Stimulated activated CD8-positive, alpha-beta memory T cell treated with anti-CD3 and anti-CD28 coated beads, Interleukin-4, amount 100 ng/mL, for 1 hour (primary cell): ENCODE measurements at places on chromosomes 4 and X.
A peak's percentile ranks its signal among the peaks of the same experiment; 100 is the strongest.

GRCh38 chr4:66571145-66571695, 900.9 kb upstream of the EPHA5 start:
- no peak for DNase-seq

- no peak for DNase-seq
These were observed 13.6 kb downstream of the OTC start for GRCh38 chrX:38365954-38366353.

DNA sequence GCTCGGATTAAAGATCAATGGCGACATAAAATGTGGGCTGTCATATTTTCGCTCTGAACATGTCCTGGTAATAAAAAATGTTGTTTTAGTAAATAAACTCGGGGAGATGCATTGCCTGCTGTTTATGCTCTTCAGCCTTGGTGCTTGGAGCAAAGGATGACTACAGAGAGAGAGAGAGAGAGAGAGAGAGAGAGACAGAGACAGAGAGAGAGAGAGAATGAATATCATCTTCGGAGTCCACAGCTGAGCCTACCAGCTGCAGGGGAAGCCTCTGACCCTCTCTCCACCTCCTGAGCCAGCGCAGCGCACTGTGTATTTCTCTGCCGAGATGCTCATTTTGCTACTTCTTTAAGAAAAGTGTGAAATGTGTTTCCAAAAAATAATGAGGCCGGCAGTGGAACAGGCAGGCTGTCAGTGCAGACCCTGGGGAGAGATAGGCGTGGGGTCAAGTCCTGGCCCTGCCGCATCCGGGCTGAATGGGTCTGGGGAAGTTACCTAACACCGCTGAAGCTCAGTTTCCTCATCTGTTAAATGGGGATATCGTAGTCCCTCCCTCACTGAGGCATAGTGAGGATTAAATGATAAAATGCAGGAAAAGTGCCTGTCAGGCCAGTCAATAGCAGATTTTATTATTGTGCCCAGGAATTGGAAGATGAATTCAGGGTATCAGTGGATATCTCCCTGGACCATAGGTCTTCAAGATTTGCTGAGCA, 58.5 kb upstream of the LGI2 start:
- no peak for DNase-seq

DNA sequence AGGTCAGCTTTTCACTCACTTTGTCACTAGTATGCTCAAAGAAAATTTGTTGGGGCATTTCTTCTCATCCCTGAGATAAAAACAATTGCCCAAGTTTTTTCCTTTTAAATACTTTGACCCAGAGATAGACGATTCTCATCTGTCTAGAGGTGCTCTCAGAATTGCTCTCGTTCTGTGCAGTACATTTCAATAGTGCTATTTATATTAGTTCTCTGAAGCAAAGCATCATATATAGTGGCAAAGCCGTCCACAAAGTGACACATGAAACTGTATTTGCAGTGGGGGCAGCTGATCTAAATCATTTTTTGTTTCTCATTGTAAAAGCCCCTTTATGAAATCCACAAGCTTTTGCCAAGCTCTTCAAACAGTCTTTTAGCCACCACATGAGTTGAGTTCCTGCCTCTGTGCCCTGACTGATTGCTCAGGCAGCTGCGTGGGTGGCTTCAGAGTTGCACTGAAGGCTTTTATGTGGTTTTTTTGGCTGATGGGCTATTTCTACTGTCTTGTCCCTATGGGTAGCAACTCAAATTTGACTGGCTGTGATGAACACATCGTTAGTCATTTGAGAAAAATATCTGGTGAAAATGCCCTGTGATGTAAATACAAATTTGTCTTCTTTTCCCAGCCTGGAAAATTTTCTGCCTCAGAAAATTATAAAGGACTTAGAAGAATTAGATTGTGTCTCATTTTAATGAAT, 119.1 kb upstream of the OTUD4 start:
- DNase-seq, result no peak

GRCh38 chr4:37490391-37491347, 195.5 kb downstream of the RELL1 start:
- DNase-seq, result no peak

DNA sequence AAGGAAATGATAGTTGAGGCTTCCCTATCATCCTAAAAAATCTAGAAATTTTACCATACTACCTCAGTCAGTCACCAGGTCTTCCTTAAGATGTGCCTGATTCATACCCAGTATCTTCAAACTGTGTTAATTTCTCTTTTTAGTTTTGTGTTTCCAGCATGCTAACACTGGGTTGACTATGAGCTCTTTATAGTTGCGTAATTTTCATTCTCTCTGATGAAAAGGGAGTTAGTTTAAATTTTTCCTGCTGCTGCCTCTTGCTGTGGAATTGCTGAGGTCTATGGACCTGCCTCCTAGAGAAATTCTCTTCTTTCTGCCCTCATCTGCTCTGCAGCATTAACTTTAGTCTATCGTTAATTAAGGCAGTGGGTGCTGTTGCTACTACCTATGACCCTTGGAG, 66.6 kb downstream of the BANK1 start:
- no peak for DNase-seq

GRCh38 chr4:115119804-115120352, 6.5 kb upstream of the NDST4 start:
- DNase-seq, result no peak

GRCh38 chr4:143411527-143412419, 75.1 kb downstream of the GAB1 start:
- no peak for DNase-seq

GRCh38 chr4:48270951-48271473, 1.4 kb upstream of the TEC start:
- no peak for DNase-seq

GRCh38 chr4:2767046-2767704, 11.0 kb upstream of the TNIP2 start:
- no peak for DNase-seq

GRCh38 chrX:17654116-17654515, 83.2 kb upstream of the SCML1 start:
- DNase-seq, result peak; percentile 0

DNA sequence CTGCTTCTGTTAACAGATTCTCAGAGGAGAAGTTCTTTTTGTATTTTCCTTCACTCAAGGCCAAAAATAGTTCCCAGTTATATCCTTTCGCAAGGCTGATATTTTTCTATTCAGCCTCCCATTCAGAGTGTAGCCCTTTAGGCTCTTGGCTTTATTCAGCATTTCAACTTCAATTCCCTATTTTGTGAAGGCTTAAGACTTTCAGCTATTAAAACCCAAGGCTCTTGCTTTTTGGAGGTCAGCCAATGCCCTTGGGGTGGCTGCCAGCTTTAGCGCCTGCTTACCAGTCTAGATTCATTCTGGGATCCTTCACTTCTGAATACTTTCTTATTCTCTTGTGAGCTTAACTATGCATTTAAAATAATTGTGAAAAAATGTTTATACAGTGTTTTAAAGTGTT, 57.3 kb upstream of the ADGRA3 start:
- DNase-seq, result no peak

DNA sequence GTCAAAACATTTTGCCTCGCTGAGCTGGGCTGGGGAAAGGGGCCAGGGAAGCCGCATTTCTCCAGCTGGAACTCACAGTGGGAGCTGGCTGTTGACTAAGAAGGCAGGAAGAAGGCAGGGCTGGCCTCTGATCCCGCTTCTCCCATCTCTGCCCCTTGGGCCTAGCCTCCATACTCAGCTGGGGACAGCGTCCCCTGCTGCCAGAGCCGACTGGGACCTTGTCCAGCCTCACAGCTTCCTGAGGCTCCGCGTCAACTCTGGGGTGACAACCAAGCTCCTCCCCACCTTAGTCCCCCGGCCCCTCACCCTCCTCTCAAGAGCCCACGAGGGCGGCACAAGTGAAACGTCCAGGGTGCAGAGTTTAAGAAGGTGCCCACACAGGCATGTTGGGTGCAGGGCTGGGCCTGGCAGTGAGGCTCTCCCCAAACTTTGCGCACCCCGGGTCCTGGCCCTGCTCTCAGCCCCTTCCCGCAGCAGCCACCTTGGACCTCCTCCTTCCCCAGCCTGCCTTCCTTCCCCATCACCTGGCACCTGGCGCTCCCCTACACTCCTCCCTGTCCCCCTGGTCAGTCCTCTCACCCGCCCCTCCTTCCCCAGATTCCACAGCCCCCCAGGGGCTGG, 100.8 kb downstream of the PSAPL1 start:
- DNase-seq, result no peak

DNA sequence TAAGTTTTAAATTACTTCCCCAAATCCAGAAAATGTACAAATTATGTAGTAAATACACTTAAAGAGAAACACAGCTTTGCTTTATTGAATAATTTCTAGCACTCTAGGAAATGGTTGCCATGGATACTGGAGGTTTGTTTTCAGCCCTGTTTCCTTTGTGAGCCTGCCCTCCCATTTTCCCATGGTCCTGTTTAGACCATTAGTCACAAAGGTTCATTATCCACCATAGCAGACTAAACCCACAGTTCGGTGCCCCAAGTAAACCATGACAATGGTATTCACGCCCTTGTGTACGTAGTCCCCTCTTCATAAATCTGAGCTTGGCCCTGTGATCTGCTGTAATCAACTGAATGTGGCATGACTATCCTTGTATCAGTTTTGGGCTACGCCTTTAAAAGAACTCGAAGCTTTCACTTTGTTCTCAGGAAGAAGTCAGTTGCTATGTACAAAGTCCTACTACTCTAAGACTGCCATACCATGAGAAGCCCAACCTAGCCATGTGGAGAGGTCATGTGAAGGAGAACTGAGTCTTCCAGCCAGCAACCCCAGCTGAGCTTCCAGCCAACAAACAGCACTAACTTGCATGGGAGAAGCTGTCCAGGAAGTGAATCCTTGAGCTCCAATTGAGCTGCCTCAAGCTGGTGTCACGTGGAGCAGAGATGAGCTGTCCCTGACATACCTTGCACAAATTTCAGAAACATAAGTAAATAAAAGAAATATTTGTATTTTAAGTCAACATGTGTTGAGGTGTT, 300.4 kb downstream of the LDB2 start:
- no peak for DNase-seq

DNA sequence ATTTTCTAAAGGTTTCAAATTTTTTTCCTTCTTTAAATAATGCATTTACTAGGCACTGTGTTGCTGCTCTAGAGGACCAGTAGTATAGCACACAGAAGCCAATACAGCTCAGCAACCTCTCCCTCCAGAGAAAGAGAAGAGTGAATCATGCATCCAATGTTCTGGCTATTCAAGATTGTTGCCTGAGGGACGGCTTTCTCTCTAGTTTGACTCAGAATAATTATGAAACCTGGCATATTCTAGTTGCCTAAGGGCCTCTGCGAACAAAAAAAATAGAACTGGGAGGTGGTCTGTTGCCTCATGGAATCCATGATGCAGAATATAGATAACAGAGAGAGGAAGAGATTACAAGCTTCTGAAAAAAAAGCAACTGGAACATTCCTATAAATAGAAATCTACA, 1233.3 kb upstream of the PABPC4L start:
- no peak for DNase-seq

- no peak for DNase-seq
These were observed 202.3 kb downstream of the BCOR start for GRCh38 chrX:39895218-39896110.

- no peak for DNase-seq
These were observed 681 bp downstream of the EXOC1 start for GRCh38 chr4:55854129-55854528.

- no peak for DNase-seq
These were observed 20.1 kb upstream of the CORIN start for GRCh38 chr4:47858006-47858405.

GRCh38 chrX:88202149-88202548, 544.9 kb upstream of the CPXCR1 start:
- no peak for DNase-seq

GRCh38 chr4:177937041-177937440, 494.8 kb upstream of the AGA start:
- DNase-seq, result no peak

DNA sequence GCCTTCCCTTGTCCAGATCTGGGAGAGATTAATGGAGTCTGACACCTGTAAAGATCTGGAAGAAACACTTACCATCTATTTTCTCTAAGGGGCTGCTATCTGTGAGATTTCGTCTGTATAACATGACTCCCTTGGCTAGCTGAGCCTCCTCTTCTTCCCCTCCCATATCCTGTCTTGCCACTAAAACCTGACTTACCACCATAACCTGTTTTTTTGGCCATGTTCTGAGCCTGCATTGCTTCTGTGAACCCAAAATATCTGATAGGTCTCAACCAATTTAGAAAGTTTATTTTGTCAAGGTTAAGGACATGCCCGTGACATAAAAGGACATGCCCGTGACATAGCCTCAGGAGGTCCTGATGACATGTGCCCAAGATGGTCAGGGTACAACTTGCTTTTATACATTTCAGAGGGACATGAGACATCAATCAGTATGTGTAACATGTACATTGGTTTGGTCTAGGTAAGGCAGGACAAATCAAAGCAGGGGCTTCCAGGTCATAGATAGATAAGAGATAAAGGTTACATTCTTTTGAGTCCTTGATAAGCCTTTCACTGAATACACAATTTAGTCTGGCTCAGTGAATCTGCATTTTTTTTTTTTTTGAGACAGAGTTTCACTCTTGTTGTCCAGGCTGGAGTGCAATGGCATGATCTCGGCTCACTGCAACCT, 11.4 kb downstream of the MGST2 start:
- DNase-seq, result no peak

DNA sequence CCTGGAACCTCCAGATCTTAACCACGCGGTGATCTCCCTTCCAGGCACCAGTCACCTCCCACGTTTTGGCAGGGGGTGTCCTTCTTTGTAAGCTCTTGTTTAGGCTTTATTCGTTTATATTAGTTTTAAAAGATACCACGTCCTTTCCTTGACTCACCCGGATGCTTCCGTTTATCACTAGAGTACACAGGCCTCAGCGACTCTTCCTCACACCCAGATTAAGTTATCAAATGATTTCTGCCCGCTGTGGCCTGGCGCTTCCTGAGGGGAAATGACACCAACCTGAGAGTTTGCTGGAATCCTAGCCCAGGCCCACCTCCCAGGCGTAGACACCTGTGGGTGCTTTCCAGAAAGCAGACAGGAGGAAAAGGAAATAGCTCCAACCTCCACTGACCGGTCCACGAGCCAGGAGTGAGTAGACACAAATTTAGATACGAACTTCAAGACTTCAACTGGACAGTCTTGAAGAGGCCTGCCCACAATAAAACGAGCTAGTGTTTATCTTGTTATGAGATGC, 756 bp upstream of the ADAMTS3 start:
- no peak for DNase-seq

GRCh38 chr4:155119006-155119405, 89.4 kb upstream of the NPY2R start:
- no peak for DNase-seq

DNA sequence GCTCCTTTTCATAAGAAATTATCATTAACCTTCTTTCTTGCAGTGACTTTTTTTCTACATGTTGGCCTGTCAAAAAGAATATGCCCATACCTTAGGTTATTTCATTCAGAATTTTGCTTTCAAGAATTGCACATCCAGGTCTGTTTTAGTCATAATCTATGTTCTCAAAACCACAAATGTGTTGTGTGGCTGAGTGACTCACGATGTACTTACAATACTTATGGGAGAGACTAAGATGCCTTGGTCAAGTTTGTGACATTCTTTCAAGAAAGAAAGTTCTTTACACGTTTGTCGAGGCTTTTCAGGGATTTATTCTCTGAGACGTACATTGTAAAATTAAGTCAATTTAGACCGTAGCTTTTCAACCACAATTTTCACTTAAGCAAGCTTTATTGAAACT, 396.7 kb downstream of the FSTL5 start:
- no peak for DNase-seq

GRCh38 chrX:120604361-120604782, 471 bp downstream of the MCTS1 start:
- DNase-seq, result no peak

- no peak for DNase-seq
These were observed 112.7 kb downstream of the HNRNPD start for GRCh38 chr4:82261084-82261483.

- DNase-seq, result no peak
These were observed 94.6 kb upstream of the INPP4B start for GRCh38 chr4:142940425-142941330.
